ENCODE measurements at places on chromosomes 6 and 20.

DNA sequence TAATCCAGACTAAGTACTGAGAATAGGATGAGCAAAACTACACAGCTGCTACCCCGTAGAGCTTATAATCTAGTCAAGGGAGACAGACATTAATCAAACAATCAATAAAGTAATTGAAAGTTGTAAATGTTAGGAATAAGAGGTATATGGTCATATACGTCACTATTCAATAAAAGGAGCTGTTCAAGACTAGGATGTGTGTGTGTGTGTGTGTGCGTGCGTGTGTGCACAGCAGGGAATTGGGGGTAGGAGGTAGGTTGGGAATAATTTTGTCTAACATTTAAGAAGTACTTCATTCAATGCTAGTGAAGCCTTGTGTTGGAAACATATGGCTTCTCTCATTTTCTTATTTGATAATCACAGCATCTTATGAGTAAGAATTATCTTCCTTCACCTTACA lies 41.8 kb downstream of the SESN1 start:
- DNase-seq: no peak

- DNase-seq: peak; percentile 65
Measured at GRCh38 chr6:7087066-7087465, 20.7 kb upstream of the RREB1 start.

DNA sequence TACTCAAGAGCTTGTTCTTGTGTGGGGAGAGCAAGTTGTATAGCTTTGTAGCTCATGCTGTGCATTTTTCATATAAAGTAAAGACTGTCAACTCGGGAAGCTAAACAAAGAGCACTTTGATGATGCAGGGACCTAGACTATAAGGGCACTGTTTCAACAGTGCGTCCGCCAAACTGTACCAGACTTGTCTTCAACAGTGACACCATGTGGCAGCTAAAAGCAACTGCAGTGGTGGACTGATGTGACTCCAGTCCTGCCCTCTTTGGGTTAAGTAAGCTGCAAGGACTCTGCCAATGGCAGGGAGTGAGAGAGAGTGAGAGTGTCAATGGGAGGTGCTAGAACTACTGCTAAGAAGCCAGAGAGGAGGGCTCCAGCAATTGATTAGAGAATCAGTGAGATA lies 48.1 kb upstream of the MC3R start:
- peak; percentile 1 for DNase-seq

DNA sequence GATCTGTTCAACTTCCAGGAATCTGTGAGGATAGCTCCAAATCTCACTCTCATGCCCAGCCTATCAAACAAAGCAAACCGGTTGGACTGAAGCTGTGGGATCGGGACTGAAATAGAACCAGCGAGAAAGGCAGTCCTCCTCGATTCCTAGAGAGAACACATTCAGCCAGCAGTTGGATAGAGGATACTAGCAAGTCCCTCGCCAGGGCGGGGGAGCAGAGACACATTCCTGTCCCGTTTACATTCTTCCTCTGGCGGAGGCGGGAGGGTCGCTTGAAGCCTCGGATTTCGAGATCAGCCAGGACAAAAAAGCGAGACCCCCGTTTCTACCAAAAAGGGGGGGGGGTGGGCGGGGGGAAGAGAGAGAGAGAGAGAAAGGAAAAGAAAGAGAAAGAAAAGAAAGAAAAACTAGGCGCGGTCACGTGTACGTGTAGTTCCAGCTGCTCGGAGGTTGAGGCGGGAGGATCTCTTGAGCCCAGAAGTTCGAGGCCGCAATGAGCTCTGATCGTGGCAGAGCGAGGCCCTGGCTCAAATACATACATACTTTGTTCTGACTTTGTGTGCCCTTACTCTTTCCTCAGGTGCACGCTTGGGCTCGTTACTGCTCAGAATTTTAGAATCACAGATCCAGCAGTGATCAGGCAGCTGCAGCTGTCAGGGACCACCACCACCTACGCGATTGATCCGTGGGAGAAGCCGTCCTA lies 19.5 kb downstream of the ZNF311 start:
- peak; percentile 99 for DNase-seq

- no peak for DNase-seq
Measured at GRCh38 chr6:113496166-113496565, 361.0 kb upstream of the MARCKS start.

GRCh38 chr6:157993076-157993475 lies 11.4 kb downstream of the SYNJ2 start:
- no peak for DNase-seq

DNA sequence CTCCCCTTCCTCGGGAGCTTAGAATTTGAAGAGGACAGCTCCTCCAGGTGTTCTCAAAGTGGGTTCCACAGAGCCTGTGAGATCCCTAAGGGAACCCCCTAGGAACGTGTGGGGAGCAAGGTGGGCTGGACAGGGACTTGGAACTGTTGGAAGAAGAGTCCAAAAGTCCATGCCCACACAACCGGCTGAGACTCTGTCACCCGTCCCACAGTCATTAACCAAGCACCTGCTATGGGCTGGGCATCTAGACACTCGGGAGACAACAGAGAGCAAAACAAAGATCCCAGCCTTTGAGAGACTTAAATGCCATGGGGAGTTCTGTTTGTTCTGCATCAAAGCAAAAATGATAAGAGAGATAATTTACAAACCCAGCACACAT lies 51.9 kb upstream of the SAYSD1 start:
- no peak for DNase-seq

GRCh38 chr20:46158476-46158987 lies 40.4 kb downstream of the CD40 start:
- DNase-seq: no peak

GRCh38 chr6:119449331-119450156 lies 100.0 kb upstream of the MAN1A1 start:
- DNase-seq: no peak

DNA sequence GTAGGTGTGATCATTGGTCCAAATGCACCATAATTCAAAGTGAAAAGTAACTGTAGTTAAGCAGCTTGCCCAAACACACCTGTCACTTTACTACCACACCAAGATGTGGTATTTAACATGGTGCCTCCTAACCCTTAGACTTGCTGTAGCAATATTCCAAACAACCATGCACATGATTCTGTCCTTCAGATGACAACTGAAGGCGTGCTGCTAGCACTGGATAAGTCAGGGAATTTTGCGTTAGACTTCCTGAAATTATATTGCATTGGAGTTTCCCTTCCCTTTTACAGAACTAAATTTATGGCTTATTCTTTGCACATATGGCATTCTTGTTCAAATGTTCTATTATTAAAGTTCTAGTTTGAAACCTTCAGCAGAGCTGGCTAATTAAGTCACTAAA lies 106.2 kb downstream of the ARHGAP18 start:
- DNase-seq: no peak

GRCh38 chr6:32613475-32613874 lies 23.7 kb upstream of the HLA-DQA1 start:
- no peak for DNase-seq

DNA sequence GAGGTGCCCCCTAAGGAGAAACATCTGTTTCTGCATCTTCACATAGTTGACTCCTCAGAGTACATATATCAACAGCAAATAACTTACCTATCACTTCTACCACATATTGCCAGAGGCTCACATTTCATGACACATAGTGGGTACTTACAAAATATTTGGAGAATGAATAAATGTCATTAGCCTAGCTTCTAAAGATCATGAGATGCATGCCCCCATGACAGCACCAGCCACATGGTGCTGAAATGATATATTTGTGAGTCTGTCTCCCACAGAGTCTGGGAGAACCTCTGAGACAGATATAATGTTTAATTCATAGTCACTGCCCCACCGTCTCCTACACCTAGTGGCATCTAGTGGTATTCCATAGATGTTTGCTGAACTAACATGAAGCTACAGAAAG lies 555.6 kb downstream of the KIF16B start:
- DNase-seq: no peak

DNA sequence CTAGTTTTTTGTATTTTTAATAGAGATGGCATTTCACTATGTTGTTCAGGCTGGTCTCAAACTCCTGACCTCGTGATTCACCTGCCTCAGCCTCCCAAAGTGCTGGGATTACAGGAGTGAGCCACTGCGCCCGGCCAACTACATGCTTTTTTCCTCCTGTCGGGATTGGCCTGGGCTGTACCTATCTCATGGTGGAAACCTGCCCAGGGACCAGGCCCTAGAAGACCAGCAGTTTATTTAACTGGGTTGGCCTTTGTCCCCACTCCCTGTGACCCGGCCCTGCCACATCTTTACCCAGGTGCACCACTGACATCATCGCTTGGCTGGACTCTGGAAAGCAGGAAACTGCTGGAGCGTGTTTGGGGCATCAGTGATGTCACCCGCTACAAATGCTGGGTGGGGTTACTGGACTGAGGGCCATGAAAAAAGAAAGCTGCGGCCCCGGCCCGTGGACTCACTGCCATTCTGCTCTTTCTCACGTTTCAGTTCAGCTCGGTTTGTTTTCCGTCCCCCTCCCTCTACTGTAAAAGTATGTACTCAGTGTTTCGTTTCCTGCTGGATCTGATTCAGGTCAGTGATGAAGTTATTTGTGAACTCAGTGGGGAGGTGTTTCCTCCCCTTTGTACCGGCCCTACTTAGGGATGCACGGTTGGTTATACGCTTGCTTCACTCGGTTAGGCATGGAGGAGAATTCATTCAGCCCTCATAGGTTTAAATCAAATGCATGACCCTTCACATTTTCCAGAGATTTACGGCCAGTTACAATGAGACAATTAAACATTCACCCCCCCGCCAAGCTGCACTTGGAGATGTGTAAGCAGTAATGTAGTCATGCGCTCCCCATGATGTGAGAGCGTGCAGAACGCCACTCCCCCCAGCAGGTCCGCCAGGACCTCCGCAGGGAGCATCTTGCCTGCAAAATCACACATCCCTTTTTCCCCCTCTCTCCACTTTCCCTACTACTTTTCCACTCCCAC lies 179.3 kb downstream of the MTHFD1L start:
- DNase-seq: peak; percentile 26

DNA sequence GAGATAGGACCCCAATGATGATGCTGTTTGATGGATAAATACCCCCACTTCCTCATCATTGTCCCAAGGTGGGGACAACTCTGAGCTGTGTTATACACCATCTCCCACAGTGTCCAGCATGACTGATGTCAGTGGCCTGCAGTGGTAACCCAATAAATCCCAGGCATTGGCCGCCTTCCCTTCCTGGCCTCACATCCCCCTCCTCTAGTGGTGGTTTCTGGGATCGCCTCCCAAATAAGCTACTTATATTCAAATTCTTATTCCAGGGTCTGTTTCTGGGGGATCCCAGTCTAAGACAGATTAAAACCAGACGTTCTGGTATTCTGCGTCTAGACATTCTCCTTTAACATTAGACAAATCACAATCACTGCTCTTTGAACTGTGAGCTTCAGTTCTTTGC lies 90.6 kb downstream of the SCP2D1 start:
- DNase-seq: peak; percentile 25

- no peak for DNase-seq
Measured at GRCh38 chr20:13858439-13858838, 73.6 kb downstream of the NDUFAF5 start.

GRCh38 chr20:64082126-64082731 lies 2.0 kb downstream of the LKAAEAR1 start:
- peak; percentile 44 for DNase-seq

- DNase-seq: no peak
Measured at GRCh38 chr6:39839445-39839844, 47.3 kb downstream of the DAAM2 start.

DNA sequence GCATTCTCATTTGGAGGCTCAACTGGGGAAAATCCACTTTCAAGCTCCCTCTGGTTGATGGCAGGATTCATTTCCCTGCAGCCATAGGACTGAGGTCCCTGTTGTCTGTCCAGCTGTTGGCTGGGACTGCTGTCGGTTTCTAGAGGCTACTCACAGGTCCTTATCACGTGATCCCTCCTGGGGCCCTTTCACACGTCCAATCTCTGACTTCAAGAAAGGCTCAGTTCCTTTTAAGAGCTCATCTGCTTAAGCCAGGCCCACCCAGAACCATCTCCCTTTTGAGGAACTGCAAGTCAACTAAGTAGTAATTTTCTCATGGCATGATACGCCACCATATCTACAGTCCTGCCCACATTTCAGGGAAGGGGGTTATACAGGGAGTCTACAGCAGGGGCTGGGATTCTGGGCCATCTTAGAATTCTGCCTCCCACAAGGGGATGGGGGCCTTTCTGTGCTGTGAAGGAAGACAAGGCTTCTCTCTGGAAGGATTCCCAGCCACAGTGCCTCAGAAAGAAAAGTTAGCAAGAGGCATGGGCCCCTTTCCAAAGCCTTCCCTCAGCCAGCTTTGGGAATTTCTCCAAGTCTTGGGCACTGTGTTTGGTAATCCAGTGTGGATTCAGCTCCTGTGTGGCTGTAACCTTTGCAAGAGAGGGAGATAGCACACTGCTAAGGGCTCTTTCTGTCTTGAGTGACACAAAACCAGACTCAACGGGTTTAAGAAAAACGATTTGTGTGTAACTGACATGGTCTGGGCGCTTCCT lies 66.4 kb downstream of the CTCFL start:
- no peak for DNase-seq

GRCh38 chr6:132041706-132042105 lies 90.5 kb upstream of the CCN2 start:
- no peak for DNase-seq

DNA sequence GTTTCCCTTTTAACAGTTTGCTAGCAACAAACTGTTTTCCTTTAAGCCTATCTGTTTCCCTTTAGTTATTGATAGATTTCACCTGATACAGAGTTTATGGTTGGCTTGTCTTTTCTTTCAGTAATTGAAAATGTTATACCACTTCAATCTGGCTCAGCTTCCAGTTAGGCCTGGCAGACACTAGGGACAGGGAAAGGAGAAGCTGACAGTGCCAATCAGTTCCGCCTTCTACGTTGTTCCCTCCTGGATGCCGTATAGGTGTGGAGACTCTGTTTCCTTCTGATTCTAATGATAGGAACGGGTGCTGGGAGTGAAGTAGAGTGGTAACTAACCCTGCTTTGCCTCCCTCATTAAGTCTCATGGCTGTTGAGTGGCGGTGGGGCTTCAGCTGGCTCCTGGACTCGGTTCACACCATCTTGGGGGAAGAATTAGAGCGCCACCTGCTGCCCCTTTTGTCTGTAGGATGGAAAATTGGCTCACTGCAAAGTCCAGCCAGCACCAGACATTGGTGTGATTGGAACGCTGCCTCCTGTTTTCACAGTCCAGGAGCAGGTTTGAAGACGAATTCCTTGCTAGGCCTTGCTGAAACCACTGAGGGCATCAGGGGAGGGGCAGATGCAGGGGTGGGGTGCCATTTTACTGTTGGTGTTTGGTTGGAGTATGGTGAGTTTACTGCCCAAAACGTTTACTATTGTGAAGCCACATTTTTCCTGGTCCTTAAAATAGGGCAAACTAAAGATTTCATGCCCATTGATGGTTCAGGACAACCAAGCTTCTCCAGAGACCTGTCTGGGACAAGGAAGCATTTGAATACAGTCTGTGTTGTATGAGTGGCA lies 1729.5 kb downstream of the GRIK2 start:
- DNase-seq: peak; percentile 91

Data from GM23338 (cell line).